ENCODE measurements at places on chromosomes 2 and 18.
A peak's percentile ranks its signal among the peaks of the same experiment; 100 is the strongest.

DNA sequence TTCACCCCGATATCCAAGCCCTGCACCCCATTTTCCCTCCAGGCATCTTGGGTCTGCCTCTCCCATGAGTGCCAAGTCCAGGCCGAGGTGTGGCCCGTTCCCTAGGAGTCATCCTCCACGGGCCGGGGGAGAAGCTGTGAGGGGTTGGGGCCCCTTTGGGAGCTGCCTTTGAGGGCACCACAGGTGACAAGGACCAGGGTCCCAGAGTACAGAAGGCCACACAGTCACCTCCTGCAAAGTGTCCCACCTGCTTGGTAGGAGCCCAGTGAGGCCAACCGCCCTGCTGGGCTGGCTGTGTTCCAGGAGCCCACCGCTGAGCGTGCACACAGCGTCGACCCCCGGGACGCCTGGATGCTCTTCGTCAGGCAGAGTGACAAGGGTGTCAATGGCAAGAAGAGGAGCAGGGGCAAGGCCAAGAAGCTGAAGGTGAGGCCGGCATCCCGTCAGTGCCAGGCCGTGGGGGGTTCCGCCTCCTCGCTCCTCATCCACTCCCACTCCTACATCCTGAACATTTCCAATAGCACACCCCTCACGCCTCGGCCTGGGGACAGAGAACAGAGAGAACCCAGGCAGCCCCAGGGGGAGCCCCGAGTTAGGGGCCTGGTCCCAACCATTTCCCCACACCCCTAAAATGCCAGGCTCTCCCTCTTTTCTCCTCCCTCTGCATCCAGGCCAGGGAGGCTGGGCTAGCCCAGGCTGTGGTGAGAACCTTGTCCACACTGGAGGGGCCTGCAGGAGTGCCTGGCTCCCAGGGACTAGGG is 2.7 kb downstream of the ERFE start:
- DNase-seq, result no peak

GRCh38 chr2:72214429-72215143 is 66.9 kb upstream of the CYP26B1 start:
- no peak for DNase-seq

GRCh38 chr18:77049938-77050337 is 82.6 kb downstream of the MBP start:
- no peak for DNase-seq

GRCh38 chr2:83067947-83068346 is 1391.1 kb downstream of the SUCLG1 start:
- DNase-seq, result no peak

GRCh38 chr18:59298871-59299270 is 19.6 kb downstream of the CPLX4 start:
- no peak for DNase-seq

- DNase-seq, result no peak
Measured at GRCh38 chr2:64383016-64383591, 70.9 kb upstream of the LGALSL start.

- no peak for DNase-seq
Measured at GRCh38 chr2:74261204-74261864, 62.9 kb downstream of the MTHFD2 start.

- DNase-seq, result peak; percentile 71
Measured at GRCh38 chr2:34096562-34097171, 497.6 kb upstream of the FAM98A start.

- no peak for DNase-seq
Measured at GRCh38 chr2:2692599-2693389, 361.7 kb upstream of the MYT1L start.

GRCh38 chr2:82055846-82056245 is 1751.3 kb upstream of the LRRTM1 start:
- DNase-seq, result no peak

DNA sequence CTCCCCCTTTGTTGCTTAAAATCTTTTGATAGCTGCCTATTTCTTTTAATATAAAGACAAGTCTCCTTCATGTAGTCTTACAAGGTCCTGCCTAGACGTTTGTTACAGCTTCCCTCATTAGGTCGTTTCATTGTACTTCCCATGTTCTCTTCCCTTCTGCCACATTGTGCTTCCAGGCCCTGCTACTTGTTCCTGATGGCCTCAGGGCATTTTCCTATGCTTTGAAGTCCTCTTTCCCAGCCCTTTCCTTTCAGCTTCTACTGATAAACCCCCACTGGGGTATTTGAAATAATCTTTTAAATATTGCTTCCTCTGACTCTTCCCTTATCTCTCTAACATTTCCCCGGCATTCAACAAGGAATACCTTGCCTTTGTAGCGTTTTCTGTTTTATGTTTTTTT is 67.4 kb downstream of the UBE2E3 start:
- DNase-seq, result no peak

DNA sequence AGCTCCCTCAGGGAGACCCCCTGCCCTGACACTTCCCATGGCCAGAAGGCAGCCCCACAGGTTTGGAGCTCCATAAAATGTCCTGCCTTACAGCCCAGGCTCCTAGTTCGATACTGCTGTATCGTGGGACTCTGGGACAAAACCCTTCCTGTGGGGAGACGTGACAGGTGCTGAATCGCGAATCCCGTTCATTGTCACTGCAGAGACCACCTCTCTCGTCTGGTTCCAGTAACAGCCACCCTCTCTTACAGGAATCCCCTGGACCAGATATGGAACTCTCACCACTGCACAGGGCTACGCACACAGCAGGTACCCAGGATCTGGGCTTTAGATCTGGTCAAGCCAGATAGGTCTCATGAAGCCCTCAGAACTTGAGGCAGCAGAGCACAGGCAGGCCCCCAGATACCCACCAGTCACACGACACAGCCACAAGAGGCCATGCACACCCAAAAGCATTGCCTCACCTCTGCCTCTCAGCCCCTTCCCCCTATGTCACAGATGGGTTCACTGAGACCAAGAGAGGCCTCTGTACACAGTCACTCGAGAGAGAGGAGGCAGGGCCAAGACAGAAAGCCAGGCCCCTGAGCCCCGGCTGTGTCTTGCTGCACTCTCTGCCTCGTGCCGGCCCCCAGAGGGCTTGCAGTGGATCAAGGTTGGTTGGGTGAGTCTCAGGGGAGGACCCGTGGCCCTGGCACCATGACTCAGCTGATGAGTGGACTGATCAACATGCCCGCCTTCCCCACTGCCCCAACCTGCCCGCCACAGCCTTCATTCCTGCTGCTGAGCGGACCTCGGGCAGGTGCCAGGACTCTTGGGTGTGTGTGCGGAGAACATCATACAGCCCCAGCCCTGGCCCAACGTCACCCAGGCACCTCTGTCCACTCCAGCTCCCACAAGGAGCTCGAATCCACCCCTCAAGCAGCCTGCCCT is 7.6 kb downstream of the SDC1 start:
- no peak for DNase-seq

DNA sequence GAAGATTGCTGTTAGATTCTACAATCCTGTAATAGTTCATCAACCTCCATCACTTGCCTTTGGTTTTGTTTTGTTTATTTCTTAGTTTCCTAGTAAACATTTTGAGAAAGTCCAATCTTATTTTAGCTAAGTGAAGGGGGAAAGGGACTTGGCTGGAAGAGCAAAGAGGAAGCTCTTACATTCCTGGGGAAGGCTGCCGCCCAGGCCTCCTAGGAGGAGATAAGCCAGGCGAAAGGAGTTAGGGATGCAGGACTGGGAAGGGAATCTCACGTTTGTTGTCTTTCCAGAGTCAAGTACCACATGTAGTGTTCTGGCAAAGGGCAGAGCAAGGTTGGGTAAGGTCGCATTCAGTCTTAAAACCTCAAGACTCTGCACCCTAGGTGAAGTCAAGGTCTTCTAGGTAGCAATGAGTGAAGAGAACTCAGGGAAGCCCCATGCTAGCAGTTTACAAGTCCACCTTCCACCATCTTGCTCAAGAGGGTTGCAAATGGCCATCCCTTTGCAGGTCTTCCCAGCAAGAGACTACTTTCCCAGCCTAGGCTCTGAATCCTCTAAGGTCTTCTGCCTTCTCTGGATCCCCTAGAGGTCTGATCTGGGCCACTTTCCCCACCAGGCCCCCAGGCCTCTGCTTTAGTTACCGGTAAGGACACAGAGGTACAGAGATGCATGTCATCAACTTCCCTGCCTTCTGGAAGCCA is 320.7 kb downstream of the CYP26B1 start:
- DNase-seq, result no peak

DNA sequence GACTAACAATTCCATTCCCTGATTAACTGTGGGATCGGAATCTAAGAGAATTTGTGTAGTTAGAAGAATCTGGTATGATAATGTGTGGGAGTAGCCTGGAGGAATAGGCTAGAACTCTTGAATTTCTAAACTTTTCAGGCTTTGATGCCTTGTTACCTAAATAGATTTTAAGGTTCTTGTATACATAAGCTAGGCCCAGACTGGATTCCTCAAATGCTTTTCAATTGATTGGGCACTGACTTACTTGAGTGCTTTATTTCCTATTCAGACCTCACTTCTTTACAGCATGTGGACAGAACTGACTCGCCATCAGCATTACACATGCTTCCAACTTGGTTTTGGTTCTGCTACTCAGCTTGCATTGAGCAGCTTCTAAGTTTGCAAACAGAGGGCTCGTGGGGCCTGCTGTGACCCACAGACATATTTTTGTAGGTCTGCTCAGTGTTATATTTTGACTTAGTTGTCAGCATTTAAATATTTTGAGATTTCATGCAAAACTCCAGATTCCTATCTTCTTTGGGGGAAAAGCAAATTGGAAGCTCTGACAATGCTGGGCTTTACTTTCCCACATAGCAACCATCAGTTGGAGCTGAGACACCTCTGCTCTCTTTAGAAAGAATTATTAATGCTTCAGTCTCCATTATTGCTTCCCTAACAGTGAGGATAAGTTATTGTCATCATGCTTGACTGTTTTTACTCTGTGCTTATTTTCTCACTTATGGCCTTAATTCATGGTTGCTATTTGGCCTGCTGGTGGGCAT is 5.7 kb downstream of the PARD3B start:
- no peak for DNase-seq

DNA sequence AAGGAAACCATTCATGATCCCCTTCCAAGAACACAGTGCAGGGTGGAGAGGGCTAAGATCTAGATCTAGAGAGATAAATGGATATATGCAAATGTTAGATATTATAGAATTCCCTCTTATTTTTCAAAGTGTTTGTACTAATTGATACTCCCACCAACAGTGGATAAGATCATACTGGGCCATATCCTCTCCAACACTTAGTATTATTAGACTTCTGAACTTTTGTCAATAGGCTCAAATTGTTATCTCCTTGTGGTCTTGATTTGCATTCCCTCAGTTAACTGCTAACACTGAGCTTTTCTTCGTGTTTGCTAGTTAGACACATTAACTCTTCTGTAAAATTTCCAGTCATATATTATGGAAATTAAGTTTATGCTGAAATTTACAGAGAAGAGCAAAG is 56.5 kb upstream of the GRB14 start:
- DNase-seq, result no peak

Data from neural crest cell (in vitro differentiated cells).